Right renal pelvis (tissue), 4 donors: ENCODE measurements at places on chromosomes 16 and 17.

DNA sequence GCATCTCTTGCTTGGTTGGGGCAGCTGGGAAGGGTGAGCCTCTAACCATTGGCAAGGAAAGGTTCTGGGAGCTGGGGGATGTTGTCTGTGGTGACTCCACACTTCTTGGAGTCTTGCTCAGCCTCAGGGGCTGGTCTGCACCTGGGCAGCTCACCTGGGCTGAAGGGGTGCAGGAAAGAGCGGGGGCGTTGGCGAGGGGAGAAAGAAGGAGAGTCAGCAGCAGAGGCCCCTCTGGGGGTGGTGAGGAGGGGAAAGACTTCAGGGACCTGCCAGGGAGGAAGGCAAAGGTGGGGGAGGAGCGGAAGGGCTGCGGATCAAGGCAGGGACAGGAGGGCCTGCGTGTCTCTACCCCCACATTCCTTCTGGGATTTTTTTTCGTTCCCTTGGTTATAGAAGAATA, 47.7 kb downstream of the CCDC42 start:
- no peak for DNase-seq

DNA sequence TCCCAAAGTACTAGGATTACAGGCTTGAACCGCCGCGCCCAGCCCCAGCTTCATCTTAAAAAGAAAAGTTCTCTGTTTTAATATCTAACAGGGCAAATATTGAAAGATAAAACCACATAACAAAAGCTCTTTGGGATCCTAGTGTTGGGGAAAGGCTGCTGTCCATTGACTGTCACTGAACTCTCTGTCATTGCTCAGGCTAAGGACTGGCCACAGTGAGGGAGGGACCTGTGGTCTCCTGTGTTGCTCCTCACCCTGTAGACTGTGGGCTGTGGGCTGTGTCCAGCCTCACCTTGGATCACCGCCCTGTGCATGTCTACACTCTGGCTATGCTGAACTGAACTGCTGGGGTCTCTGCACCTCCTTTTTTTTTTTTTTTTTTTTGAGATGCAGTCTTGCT, 11.3 kb upstream of the PYDC1 start:
- DNase-seq: no peak

DNA sequence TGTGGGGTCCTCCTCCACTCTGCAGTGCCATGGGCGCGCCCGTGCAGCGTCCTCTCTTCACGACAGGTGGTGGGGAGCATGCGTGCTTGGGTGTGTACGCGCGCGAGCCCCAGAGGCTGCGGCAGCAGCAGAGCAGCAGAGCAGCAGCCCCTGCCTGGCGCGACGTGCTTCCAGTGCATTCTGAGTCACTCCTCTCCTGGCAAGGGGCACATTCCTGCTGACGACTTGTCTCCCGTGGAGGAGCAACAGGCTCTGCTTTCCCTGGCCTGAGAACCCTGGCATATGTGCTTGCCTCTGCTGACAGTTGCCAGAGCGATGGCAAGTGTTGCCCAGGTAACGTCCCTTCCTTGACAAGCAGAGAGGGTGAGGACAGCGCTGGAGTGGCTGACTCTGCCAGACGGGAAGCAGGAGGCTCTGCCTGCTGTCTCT, 133.8 kb upstream of the PLCG2 start:
- no peak for DNase-seq

DNA sequence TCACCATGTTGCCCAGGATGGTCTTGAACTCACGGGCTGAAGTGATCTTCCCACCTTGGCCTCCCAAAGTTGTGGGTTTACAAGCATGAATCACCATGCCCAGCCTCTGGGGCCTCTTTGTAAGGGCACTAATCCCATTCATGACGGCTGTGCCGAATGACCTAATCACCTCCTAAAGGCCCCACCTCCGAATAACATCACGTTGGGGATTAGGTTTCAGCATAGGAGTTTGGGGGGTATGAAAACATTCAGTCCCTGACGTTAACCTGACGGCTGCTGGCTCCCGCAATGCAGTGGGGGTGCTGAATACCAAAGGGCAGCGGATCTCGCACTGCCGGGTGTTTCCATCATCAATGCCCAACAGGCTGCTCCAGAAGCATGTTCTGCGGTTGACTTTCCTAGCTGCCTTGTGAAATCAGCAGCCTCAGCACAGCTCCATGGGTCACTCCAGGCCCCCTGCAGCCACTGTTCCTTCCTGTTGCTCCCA, 120.8 kb upstream of the SEC14L1 start:
- no peak for DNase-seq

DNA sequence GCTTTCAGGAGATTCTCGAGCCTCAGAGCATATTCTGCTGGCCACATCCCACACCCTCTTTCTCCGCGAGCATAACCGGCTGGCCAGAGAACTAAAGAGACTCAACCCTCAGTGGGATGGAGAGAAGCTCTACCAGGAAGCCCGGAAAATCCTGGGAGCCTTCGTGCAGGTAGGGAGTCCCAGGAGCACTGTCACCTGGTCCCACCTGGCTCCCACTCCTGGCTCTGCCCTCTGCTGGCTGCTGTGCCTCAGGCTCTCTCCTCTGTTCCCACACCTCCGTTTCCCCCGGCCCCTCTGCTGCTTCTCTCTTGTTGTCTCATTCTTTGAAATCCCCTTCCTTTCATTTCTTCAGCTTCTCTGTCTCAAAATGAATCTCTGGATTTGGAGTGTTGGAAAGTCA, 16.4 kb downstream of the LPO start:
- DNase-seq: no peak

GRCh38 chr16:75929046-75929445, 202.8 kb upstream of the CPHXL start:
- no peak for DNase-seq

DNA sequence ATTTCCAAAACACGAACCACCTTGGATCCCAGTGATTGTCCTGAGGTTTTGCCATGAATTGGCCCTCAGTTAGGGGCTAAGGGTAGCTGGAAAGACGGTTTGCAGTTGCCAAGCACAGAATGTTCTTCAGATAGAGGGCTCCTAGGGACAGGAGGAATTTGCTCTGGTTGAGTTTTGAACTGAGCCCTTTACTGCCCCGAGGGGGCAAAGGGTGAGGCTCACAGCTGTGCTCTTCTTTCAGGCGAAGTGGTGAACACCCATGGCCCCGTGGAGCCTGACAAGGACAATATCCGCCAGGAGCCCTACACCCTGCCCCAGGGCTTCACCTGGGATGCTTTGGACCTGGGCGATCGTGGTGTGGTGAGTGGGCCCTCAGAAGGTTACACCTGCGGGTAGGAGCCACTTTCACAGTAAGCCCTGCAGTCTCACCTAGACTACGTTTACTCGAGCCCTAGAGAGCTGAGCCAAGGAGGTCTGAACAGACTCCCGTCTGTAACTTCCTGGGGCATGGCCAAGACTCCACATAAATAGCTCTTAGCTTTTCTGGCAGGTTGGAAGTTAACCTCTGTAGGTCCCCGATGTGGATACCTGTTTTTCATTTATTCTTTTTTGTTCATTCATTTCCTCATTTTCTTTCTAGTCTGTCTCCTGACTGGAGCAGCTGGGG, 32.5 kb downstream of the NMT1 start:
- no peak for DNase-seq

- no peak for DNase-seq
Measured at GRCh38 chr17:61247439-61247838, 152.2 kb upstream of the TBX2 start.

GRCh38 chr16:85628645-85629044, 15.5 kb downstream of the GSE1 start:
- DNase-seq: no peak

DNA sequence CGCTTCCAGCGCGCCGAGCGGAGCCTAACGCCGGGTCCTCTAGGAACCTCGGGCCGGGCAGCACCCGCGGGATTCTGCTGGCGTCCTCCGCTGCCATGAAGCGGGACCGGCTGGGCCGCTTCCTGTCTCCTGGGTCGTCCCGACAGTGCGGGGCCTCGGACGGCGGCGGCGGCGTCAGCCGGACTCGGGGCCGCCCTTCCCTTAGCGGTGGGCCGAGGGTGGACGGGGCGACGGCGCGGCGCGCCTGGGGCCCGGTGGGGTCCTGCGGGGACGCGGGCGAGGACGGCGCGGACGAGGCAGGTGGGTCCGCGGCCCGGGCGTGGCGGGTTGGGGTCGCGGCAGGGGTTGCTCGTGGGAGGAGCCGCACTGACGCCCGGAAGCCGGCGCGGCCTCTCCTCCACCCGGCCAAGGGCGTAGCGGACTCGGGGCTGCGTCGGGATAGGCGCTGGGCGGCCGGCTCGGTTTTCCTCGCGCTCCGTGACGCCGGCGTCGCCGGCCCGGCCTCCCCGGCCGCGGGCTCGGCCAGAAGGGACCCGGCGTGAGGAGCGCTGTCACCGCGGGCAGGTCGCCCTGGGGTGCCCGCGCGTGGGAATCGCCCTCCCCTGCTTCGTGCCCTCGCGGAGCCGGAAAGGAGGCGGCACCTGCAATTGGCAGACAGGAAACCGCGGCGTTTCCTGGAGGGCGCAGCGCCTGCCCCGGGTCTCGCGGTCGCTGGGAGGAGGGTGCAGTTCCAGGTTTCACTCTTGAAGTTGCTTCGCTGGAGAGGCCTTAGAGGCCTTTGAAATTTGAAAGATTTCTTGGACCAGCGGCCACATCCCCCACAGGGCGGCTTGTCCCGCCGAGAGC, 432 bp downstream of the ZNF276 start:
- no peak for DNase-seq

DNA sequence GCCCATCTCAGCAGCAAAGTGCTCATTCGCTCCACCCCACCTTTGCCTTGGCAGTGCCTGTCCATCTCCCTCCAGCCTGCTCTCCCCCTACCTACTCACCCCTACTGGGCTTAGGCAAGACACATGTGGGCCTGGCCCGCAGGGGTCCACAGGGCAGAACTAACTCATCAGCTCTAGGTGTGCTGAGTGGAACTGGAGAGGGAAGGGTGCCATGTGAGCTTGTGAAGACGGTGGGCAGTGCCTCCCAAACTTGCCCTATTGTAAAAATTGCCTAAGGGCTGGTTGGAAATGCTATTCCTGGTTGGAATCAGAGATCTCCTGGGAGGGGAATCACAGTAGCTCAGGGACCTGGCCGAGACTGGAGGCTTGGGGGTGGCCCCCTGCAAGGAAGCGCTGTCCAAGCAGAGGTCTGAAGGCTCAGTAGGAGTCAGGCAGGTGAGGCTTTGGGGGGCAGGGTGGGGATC, 29.1 kb upstream of the TNS4 start:
- no peak for DNase-seq

- DNase-seq: no peak
Measured at GRCh38 chr17:71434716-71435115, 686.1 kb upstream of the SOX9 start.

GRCh38 chr17:28901866-28902818, 737 bp downstream of the DHRS13 start:
- peak; percentile 47 for DNase-seq

- DNase-seq: no peak
Measured at GRCh38 chr17:56064506-56064905, 88.8 kb upstream of the ANKFN1 start.

- DNase-seq: no peak
Measured at GRCh38 chr16:50802000-50802399, 60.1 kb downstream of the CYLD start.

- no peak for DNase-seq
Measured at GRCh38 chr17:59454633-59455105, 110.7 kb upstream of the DHX40 start.

GRCh38 chr16:10897134-10897533, 20.1 kb downstream of the CIITA start:
- DNase-seq: no peak

- no peak for DNase-seq
Measured at GRCh38 chr17:68222606-68223005, 25.2 kb upstream of the AMZ2 start.

GRCh38 chr16:11319529-11320146, 25.6 kb upstream of the RMI2 start:
- no peak for DNase-seq

DNA sequence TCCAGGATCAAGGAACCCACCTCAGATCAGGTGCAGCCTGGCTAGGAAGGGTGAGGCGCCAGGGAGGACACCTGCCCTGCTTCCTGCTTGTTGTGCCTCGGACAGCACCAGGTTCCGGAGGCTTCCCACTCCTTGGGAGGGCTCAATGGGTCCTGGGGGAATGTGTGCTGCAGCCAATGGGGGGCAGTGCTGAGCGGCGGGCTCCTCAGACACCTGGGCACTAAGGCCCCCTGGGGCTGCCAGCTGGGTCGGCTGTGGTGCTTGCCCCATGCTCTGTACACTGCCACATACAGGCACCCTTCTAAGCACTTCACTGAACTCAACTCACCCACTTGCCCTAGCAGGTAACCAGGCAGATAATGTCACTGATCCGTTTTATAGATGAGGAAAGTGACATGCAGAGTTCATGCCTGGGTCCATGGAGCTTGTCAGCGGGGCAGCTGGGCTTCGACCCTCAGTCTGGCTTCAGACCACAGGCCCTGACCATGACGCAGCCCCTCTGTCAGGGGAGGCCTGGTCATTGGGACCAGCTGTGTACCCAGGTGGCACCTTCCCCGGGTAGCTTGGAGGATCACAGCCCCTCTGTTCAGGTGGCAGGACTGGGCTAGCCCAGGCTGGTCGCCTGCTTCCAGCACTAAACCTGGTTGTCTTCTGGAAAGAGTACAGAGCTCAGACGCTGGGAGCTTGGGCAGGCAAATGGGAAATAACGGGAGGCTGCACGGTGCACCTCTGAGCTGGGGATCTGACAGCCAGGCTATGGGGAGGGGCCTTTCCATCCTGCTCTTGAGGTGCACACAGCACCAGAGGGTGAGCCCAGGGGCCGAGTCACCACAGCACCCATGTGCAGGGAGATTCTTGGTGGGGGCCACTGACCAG, 8.2 kb downstream of the FN3K start:
- no peak for DNase-seq

DNA sequence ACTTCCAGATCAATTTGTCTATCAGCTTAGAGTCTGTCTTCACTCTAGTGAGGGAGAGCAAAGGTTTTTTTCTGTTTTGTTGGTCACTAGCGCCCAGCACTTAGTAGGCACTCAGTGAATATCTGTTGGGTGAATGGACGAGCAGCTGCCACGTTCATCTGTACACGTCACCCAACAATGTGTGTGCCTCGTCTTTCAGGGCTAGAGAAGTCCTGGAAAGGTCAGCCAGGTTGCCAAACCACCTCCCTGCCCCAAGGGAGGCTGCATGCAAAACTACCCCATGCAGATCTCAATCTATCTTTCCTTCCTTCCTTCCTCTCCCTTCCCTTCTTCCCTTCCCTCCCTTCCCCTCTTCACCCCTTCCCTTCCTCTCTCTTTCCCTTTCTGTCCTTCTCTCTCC, 340.9 kb downstream of the SOX9 start:
- DNase-seq: no peak
